ENCODE measurements at places on chromosomes 12 and 14.

GRCh38 chr12:41769810-41770209 is 374.9 kb downstream of the GXYLT1 start:
- H3K4me3 ChIP-seq: no peak overlapping the region
- H3K4me1 ChIP-seq: no peaks in the 10 kb centered on the region
- no peak for DNase-seq
- no peaks in the 10 kb centered on the region for H3K36me3 ChIP-seq
- H3K27me3 ChIP-seq: no peaks in the 10 kb centered on the region

- H3K27ac ChIP-seq: no peak overlapping the region
- no peak overlapping the region for H3K4me3 ChIP-seq
- no peaks in the 10 kb centered on the region for H3K4me1 ChIP-seq
Observed at GRCh38 chr12:12460935-12461922, 101.4 kb downstream of the DUSP16 start.

DNA sequence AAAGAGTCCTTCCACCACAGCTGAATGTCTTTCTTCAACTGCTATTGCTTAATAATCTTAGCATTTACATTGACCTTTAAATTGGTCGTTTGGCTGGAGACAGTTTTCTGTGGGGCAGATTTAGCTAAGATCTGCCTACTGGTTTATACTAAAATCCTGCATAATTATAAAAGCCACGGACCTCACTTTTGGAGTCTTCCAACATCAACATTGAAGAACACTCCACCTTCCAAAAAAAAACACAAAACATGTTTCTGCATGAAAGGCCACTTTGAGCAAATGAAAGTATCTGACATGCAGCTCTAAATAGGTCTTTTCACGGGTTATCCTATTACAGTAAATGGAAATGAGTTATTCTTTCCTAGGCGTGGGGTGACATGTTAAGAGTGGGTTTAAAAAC is 57.0 kb upstream of the KRR1 start:
- no peaks in the 10 kb centered on the region for H3K27me3 ChIP-seq
- no peak overlapping the region for H3K4me3 ChIP-seq
- no peaks in the 10 kb centered on the region for H3K36me3 ChIP-seq
- DNase-seq: no peak
- no peaks in the 10 kb centered on the region for H3K4me1 ChIP-seq

DNA sequence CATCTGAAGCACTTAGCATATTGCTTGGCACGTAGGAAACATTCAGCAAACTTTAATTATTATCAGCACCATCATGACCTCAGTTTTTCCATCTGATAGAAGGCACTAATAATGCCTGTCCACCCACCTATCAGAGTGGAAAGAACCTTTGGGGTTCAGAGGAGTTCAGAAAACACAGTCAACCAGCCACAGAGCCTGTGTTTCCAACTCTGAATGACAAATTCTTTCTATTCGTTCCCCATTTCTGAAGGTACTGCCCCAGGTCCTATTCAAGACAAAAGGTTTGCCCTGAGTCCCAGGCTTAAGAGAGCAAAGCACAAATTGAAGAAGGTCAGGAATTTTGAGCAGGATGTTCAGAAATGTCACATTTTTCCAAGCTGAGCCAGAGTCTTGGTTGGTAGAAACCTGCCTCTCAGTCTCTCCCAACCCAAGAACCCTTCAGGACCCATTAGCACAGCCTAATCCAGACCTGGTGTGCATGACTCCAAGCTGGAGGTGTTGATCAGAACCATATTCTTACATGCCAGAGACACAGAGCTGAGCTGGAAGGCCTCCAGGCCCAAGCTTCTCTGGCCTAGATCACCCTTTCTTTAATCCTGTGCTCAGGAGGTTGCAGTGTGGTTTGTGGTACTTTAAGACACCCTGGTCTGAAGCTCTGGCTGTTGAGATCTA is 114.4 kb downstream of the TBX5 start:
- no peaks in the 10 kb centered on the region for H3K4me1 ChIP-seq
- H3K4me3 ChIP-seq: no peak overlapping the region
- H3K27me3 ChIP-seq: no peaks in the 10 kb centered on the region
- H3K27ac ChIP-seq: no peak overlapping the region
- H3K36me3 ChIP-seq: no peaks in the 10 kb centered on the region
- no peak for DNase-seq

DNA sequence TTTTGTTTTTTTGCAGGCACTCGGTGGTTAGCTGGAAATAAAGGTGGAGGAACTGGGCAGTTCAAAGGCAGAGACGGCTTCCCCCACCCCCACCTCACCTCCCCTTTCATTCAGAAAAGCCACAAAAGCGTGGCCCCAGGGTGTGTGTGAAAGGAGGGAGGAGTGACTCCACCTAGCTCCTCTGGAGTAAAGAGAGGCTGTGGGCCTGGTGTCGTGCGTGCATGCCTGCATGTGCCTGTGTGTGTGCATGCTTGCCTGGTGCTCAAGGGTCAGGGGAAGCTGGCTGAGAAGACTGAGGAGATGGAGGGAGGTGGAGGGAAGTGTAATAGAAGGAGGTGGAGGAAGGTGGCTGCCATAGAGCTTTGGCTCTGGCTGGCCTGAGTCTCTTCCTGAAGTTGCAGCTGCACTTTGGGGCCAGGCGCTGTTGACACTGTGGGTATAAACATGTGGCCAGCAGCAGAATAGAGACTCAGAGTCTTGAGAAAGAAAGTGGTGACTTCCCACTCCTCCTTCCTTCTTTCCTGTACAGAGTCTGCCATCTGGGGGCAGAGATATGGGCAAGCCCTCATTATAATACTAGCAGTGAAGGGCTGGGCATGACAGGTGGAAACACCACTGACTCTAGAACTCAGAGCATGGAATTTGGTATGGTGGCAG is 36.9 kb upstream of the SINHCAF start:
- no peaks in the 10 kb centered on the region for H3K36me3 ChIP-seq
- H3K4me3 ChIP-seq: no peak overlapping the region
- no peaks in the 10 kb centered on the region for H3K27me3 ChIP-seq
- H3K27ac ChIP-seq: no peak overlapping the region
- DNase-seq: no peak

All from vagina (tissue), 2 donors.